SK-MEL-5 (cell line): ENCODE measurements at places on chromosomes 3 and 15.

DNA sequence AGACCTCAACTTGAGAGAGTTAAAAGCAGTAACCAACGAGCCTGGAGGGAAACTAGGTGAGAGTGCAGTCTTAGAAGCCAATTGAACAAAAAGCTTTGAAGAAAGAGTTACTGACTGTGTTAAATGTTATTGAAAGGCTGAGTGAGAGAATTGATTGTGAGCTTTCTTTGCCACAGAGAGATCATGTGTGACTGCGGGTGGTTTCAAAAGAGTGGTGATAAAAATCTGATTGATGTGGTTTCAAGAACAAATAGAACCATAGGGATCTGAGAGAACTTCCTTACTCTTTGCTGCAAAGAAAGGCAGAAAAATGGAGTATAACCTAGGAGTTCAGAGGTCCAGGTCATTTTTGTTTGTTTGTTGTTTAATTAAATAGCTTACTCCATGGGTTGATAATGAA, 759.9 kb upstream of the ALCAM start:
- DNase-seq = peak; percentile 41

DNA sequence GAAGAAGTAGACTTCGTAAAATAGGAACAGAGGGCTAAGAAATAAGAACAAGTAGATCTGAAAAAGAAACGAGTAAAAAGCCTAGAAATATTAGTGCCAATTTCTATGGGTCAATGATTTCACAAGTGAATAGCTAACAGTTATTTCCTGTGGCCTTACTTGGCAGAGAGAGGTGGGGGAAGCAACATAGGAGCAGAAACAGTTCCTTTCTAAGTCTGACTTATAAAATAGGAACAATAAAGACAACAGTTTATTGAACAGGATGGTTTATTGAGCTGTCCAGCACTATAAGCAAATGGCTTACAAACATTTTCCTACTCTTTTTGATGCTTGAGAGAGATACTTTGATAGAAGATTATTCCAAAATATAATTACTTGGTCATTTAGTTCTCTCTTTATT, 37.9 kb downstream of the AGTR1 start:
- no peak for DNase-seq

DNA sequence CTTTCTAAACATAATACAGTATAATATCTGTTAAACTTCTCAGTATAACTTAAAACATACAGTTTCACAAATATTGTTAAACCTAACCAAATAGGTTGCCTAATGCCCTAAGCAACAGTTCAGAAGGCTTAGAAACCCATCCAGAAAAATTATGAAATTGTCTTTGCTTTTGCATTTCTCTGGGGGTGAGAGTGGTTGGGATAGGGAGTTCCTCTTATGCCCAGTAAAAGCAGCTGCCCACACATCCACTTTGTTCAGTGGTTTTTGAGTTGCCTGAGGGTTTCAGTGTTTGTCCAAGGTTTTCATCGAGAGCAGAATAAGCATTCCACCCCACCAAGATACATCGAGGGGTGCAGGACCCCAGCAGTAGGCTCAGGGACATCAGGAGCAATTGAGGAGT, 179.4 kb downstream of the CDIN1 start:
- no peak for DNase-seq

- no peak for DNase-seq
These were observed 36.7 kb downstream of the PTPN9 start for GRCh38 chr15:75542386-75542797.

- no peak for DNase-seq
These were observed 126.8 kb downstream of the DLG1 start for GRCh38 chr3:197171481-197172067.

- DNase-seq = no peak
These were observed 59.5 kb downstream of the ABCC5 start for GRCh38 chr3:183958226-183958625.

DNA sequence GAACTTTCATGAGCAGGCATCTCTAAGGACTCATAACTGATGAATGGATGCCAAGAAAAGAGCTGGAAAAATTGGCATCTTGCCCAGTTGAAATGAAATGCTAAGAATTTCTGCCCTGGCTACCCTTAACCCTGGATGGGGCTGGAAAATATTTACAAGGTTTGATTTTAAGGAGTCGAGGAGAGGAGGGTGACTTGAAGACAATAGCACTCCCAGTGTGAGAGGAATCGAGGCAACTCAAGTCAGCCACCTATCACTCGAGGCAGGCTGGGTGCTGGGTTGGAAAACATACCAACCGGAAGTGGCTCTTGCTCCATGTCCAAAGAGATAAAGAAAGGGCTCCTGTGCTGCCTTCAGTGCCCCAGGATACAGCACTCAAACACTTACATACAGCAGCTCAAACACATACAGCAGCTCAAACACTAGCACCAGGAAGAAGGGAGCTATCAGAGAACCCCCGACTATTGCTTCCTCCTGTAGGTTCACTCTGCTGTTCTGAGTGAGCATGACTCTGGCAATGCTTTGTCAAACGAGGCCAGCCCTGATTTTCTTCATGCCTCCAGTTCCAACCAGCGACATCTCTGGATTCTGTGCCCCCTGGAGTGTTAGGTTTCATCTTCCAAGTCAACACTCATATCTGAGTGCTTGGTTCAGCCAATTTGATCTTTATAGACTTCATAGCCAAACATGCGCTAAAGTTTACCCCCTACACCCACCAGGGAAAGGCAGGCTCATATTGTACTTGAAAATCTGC, 4.9 kb downstream of the PRICKLE2 start:
- DNase-seq = peak; percentile 65
